Stimulated activated CD8-positive, alpha-beta memory T cell treated with anti-CD3 and anti-CD28 coated beads, Interleukin-7, amount 100 ng/mL, for 48 hours (primary cell): ENCODE measurements at places on chromosomes 5 and 9.

DNA sequence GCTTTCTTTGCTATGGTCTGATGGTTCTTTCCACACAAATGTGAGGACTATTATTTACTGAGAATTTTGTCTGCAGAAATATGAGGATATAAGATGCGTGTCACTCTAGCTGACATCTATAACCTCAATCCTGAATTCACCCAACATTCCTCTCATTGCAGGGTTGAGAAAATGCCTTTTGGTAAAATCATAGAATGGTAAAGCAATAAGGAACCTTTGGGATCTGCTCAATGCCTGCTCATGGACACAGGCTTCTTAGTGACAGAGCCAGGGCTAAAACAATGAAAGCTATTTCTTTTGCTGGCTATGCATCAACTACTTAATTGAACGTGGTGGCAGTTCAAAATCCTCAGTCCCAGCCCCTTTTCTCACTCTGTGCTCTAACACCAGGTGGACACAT, 199.6 kb downstream of the GAS1 start:
- no peak for DNase-seq

GRCh38 chr9:95605816-95606488, 89.2 kb upstream of the PTCH1 start:
- DNase-seq, result no peak

DNA sequence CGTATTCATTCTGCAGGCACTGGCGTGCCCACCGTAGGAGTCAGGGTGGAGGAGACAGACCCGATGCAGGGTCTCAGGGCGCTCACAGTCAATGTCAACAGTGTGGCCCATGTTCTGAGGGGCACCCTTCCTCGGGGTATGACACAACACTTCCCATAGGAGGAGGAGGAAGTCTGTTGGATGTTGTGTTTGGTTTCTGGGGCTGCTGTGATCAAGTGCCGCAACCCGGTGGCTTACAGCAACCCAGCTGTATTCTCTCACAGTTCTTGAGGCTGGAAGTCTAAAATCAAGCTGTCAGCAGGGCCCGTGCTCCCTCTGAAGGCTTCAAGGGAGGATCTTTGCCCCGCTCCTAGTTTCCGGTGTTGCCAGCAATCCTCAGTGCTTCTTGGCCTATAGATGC, 5.6 kb upstream of the HNRNPAB start:
- no peak for DNase-seq

GRCh38 chr5:32051796-32052195, 122.3 kb downstream of the GOLPH3 start:
- DNase-seq, result no peak

DNA sequence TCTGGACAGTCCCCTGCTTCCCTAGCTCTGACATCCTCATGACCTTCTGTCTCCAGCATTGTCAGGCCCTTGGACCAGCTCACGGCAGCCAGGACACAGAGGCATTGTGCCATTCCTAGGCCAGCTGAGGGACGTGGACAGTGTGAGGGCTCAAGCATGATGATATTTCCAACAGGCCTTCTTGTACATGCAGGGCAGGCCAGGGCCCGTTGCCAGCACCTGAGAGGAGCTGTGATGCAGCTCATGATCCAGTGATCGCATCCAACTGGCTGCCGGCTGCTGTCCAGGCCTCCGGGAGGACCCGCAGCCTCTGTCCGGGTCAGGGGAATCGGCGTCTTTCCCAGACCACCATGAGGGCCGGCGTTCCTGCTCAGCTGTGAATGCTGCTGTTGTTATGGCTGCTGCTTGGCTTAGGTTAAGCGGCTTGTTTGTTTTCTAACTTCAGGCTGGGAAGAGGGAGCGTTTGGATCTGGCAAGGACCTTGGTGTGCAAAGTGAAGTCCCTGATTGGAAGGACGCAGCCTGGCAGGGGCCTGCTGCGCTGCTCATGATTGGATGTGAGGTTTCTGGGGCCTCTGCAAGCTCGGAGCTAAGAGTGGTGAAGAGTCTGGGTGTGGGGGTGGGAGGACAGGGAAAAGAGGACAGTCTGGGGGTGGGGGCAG, 53.8 kb downstream of the PDZD2 start:
- no peak for DNase-seq

GRCh38 chr5:123928401-123928800, 416.4 kb downstream of the CSNK1G3 start:
- no peak for DNase-seq

- no peak for DNase-seq
These were observed 232.6 kb downstream of the EPB41L4A start for GRCh38 chr5:112186401-112186990.

- DNase-seq, result no peak
These were observed 258.5 kb downstream of the AOPEP start for GRCh38 chr9:94984891-94985476.

- DNase-seq, result no peak
These were observed 57.6 kb upstream of the RANBP3L start for GRCh38 chr5:36359267-36359666.

DNA sequence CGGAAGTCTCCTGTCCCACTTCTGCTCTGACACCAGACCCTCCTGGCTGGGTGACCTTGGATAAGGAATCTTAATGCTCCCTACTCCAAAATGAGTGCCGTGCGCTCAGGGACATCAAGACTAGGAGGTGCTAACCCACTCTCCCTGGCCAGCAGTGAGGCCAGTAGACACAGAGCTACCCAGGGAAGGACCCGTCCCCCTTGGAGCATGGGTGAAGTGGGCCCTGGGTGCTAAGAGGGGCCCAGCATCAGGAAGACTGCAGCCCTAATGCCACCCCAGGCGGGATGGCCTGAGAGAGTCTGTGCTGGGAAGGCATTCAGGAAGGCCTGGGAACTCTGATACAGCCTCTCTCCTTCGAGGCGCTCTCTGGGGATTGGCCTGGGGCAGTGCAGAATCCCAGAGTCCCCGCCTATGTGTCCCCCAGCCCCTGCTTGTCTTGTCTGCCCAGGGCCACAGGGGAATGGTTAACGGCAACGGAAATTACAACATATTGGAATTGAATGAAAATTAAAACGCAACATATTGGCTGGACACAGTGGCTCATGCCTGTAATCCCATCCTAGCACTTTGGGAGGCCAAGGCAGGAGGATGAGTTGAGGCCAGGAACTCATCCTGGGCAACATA, 29.7 kb upstream of the RNU6ATAC start:
- no peak for DNase-seq

DNA sequence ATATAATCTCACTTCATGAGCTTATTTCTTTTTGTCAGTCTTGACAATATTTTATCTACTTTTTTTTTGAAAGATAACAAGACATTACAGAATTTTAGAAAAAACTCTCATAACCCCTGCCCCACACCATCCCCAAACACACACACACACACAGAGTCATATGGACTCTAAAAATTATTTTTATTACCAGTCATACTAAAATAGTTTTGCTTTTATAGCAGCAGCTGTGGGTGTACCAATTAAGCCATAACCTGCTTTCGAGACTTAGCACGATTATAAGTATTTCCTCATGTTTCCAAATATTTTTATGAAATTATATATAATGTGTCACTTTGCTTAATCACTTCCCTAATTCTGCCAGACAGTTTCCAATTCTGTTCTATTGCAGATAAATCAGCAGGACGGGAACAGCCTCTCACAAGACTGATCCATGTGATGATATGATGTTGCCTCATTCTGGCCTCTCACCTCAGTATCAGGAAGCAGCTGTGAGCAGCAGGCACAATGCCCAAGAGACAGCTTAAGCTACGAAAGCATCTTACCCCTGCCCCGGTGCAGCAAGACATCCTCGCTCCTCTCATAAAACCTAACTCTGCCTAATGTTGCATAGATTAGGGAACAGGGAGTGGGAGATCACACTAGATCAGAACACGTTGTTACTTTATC, 7.0 kb downstream of the PDCL start:
- no peak for DNase-seq

GRCh38 chr5:17317473-17317872, 100.0 kb downstream of the BASP1 start:
- DNase-seq, result no peak

- no peak for DNase-seq
These were observed 1634.3 kb downstream of the MAT2B start for GRCh38 chr5:165139721-165140120.

- no peak for DNase-seq
These were observed 213.0 kb downstream of the SMARCA2 start for GRCh38 chr9:2228132-2228531.

DNA sequence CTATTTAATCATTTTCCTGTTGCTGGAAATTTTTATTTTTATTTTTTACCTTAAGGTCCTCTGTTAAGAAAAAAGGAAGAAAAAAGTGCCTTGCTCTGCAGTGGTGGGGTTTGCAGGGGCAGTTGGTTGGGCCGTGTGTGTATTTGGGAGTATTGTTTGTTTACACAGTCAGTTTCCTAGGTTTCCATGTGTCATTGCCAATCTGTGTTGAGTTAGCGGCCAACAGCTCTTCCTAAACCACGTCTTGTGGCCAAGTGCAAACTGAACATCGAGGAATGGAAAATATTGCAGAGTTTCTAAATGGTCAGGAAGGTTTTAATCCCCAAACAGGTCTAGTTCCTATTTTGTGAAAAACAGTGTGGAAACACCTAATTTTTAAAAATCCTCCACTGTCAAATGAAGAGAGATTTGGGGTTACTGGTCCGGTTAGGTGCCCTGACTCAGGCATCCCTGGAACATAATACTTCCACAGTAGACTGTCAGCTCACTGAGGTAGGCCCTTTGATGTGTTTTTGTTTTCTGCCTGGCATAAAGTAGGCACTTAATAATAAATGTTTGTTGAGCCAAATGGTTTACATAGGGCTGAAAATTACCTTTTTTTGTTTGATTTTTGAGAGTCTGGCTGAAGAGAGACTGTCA, 37.0 kb downstream of the MAMDC2 start:
- DNase-seq, result no peak

DNA sequence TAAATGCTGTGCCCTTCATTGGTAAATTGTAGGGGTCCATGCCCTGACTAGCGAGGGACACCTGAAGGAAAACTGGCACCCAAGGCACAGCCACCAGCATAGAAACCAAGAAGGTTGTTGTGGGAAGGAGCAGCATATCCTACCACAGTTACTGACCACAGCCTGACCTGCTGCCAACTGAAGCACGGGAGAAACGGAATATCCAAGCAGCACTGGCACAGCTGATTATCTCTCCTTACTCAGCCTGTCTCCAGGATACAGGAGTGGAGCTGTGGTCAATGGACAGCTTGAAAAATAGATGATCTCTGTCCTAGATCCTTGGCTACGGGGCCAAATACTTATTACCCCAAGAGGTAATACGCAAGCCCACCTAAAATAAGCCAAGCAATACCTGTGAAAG, 164.5 kb downstream of the ATPSCKMT start:
- DNase-seq, result no peak

DNA sequence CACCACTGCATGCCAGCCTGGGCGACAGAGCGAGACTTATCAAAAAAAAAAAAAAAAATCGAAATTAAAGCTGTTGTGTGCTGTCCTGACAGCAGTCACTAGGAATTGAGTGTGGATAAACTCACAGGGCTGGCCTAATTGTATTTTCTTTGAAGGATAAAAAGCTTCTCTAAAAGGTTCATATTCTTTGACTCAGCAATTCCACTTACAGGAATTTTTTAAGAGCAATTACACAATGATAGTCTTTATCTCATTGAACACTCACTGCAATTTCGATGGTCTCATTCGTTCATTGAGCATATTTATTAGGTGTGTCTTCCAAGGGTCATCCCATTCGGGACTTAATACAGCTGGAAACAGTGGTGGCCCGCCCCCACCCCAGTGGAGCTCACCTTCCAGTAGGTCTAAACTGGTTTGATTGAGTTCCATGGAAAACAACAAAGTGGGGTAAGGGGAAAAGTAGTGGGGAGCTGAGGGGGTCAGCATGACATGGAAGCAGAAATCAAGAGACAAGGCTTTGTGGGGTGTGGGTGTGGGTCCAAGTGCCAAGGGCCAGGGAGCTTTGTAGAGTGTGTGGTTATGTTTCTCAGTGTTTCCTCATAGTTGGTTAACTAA, 6.7 kb downstream of the CDK9 start:
- DNase-seq, result no peak

DNA sequence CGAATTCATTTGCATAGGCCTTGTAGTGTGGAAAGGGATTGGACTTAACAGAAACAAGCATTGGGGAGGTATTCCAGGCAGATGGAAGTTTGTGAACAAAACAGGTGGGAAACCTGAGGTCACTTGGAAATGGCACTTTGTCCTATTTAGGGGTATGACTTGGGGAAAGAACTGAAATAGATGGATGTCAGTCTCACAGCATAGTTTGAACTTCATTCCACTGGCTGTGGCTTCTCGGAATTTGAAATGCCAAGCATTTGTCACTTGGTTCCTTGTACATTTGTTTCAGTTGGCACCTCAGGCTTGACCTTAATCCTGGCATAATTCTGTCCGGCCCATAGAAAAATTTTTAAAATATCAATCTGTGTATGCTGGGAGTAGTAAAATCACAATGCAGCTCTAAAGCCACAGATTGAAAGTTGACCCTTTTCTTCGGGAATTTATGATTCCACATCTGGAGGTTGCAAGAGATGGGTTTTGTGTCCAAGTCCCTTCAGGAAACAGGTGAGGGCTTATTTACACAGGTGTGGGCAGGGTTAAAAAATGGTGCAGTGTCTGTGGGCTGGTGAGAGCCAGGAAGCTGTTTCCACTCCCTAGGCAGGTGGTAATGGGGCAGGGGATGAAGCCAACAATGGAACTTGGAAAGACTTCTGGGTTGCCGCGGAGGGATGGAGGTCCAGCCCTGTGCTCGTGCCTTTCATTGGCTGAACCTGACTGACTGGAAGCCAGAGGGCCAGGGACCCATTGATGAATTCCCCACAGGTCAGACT, 39.2 kb upstream of the PDE8B start:
- no peak for DNase-seq

DNA sequence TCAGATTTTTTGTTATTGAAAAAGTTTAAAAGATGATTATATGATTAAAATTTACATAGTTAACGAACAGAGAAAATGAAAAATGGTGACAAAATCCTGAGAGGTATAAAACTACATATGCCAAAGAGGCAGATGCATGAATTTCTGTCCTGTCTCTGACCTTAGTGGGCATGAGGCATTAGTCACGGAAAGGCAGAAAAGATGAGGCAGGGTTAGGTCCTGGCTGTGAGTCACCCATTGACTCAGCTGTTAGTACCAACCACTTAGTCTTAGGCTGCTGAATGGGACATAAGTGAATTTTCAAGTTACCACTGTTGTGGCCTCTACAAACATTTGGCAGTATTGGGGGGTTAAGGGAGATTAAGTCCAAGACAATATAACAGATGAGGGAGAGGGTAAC, 33.1 kb downstream of the RASA1 start:
- DNase-seq, result peak; percentile 57

- DNase-seq, result no peak
These were observed 20.8 kb upstream of the ADRB2 start for GRCh38 chr5:148805326-148806290.

- no peak for DNase-seq
These were observed 15.0 kb downstream of the LPCAT1 start for GRCh38 chr5:1508659-1509290.

GRCh38 chr9:6973762-6974161, 216.0 kb downstream of the KDM4C start:
- DNase-seq, result no peak
